ENCODE measurements at places on chromosomes 5 and 9.

GRCh38 chr9:120242116-120242811 lies 337.7 kb downstream of the CDK5RAP2 start:
- DNase-seq: no peak

DNA sequence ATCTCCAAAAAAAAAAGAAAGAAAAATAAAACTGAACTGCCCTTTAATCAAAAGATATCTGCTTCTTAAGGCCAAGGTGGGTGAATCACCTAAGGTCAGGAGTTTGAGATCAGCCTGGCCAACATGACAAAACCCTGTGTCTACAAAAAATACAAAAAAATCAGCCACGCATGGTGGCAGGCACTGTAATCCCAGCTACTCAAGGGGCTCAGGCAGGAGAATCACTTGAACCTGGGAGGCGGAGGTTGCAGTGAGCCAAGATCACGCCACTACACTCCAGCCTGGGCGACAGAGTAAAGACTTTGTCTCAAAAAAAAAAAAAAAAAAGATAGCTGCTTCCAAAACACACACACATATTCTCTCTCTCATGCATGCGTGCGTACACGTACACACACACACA lies 17.8 kb downstream of the SCAI start:
- DNase-seq: no peak

DNA sequence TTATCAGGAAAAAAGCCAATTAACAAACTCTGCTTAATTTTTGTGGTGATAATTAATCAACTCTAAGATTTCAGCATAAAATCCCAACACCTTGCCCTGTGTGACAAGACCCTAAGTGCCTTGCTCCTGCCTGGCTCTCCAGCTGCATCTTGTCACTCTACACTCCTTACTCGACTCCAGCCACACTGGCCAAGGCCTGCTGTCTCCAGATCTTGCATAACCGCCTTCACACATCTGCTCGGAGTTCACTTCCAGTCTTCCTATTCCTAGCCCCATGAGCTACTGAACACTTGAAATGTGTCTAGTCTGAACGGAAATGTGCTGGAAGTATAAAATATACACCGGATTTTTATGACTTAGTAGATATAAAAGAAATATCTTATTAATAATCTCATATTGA lies 259.6 kb downstream of the EPB41L4A start:
- no peak for DNase-seq

GRCh38 chr5:108141676-108142075 lies 240.2 kb downstream of the FBXL17 start:
- no peak for DNase-seq

DNA sequence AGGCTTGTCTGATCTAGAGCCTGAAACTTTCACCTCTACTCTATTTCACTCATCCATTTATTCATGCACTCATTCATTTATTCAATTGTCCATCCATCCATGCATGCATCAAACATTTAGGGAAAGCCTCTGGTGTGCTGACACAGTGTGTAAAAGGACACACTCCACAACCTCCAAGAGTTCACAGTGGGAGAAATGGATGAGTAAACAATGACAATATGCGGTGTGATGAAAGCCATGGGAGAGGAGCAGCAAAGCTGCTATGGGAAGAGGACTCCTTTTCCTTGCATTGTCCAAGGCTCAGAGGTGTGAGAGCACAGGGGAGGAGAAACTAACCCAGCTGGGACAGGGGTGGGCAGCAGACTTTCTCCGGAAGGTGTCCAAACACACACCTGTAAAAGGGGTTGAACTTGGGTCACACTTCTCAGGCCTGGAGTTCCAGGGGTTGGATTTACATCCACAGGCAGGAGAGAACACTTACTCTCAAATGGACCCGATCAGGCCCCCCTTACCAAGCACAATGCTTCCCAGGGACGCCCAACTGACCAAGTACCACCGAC lies 21.2 kb upstream of the PFDN1 start:
- no peak for DNase-seq

- DNase-seq: no peak
Observed at GRCh38 chr9:103816146-103816545, 278.0 kb upstream of the SMC2 start.

DNA sequence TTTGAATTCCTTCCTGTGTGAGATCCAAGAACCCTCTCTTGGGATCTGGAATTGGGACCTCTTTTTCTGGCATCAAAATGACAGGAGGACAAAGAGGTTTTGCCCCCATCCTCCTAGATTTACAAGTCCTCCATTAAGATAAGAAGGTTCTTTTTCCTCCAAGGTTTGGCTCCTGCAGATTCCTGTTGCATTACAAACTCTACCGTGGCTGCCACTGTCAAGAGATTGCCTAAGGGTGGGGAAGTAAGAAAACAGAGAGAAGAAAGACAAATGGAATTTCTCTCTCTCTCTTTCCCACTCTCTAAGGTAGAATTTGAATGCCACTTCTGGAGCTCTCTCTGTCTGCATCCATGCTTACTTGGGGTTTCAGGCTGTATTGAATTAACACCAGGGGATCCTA lies 12.0 kb upstream of the SVEP1 start:
- DNase-seq: no peak

GRCh38 chr5:7671381-7671993 lies 179.4 kb downstream of the CFAP90 start:
- DNase-seq: no peak

DNA sequence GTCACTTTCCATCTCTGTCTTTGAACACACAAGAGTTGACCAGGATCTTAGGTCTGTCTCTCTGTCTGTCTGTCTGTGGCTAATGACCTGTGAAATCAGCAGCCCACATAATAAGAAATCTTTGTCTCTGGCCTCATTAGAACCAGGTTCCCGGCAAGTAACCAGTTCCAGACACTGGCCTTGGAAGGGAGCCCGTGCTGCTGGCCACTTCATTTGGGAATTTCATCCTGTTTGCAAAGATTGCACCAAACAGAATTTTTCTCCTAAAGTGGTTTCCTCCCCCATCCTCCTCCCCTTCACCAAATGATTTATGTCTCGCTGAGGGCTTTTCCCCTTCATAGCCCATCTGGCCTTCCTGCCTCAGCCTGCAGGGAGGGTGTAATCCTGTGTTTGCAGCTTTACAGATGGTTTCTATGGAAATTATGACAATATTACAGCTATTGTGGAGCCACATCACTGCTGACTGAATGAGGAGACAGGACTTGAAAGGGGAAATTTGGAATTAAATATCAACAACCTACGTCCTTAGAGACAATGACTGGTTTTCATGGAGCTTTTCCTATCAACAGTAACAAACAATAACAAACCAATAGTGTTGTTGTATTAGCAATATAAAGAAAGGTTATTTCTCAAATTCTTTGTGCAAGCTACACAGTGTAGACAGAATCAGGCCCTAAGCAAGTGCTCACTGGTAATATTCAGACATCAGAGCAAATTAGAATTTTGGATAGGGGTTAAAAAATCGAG lies 25.7 kb downstream of the DPYSL3 start:
- no peak for DNase-seq

DNA sequence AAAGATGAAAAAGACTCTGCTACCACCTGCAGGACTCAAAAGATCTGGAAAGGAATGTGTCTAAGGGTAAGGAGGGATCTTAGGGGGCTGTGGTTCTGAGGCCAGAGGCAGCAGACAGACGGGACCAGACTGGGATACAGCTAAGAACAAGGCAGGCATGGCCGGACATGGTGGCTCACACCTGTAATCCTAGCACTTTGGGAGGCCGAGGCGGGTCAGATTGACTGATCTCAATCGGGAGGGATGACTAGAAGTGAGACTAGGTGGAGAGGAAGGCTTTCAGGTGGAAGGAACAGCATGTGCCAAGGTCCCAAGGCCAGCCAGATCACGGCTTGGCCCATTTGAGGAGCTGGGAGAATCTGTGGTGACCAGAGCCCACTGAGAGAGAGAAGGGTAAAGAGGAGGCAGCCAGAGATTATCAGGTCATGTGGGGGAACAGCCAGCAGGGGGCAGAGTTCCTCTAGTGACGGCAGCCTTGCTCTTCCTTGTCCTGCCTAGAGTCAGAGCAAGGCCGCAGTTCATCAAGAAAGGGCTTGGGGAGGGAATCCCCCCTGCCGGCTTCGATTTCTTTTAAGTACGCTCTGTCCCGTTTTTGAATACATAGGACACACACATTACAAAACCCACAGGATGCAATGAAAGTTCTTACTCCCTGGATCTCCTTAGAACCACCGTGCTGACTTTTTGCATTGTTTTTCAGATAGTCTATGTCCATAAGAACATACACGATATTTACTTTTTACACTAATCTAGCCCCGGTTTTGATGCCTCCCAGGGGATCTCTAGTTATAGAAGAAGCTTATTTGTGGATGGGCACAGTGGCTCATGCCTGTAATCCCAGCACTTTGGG lies 2.6 kb upstream of the OLFML2A start:
- DNase-seq: peak; percentile 84

GRCh38 chr9:134733480-134734232 lies 92.1 kb downstream of the COL5A1 start:
- no peak for DNase-seq

DNA sequence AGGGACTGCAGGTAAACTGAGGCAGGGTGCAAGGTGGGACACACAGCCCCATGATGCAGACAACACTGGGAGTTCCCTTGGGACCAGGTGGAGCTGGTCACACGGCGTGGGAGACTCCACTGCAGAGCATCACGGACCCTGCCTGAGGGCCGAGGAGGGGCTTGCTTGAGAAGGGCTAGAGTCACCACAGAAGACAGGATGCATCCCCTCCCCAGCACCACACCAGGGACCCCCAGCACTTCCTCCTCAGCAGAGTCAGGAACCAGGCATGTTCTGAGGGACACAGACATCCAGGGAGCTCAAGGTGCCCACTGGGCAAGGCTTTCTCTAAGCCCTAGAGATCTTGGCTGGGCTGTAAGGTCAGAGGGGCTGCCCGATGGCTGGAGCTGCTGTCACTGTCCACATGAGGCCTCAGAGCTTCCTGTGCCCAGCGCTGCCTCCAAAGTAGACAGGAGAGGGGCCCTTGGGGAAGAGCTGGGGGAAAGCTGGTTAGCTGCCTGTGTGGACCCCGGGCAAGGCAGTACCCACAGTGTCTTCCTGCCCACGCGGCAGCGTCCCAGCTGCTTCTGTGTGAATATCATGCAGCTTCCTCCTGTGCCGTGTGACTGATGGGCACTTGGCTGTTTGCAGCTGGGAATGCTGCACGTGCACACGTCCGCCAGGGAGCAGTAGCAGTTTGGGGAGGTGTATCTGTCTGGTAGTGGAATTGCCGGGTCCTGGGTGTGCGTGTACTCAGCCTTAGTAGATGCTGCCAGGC lies 176.6 kb downstream of the CACNA1B start:
- DNase-seq: no peak

DNA sequence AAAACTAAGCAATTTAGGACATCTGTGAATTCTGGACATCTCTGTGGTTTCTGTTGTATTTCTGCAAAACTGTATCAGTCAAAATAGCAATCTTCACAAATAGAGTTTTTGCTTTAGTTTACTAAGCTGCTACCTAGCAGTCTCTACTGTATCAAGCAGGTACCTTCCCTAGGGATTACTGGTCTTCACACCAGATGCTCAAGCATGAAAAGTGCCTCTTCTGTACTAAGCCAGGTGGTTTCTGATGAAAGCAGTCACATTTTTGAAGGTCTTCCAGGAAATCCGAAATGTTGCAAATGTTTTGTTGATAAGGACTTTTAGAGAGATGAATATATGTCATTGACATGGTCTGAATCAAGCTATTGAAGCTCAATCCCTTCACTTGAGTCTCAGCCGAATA lies 540.0 kb downstream of the KCTD16 start:
- DNase-seq: no peak

DNA sequence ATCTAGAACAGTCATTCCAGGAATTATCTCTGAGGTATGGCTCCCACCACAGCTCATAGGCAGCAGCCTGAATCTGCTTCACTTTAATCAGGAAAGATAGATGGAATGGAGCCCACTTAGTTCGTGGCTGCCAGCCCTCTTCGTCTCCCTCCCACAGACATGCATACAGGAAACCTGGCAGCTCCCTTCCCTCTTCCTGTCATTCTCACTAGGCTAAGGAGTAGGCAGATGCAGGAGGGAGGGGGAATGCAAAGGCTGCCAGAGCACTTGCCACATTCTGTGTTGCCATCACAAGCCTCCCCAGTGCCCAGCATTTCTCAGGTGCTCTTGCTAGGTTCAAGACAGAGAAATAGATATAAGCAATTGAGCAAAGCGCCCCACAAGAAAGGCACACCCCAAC lies 378.9 kb downstream of the ELAVL2 start:
- peak; percentile 30 for DNase-seq

DNA sequence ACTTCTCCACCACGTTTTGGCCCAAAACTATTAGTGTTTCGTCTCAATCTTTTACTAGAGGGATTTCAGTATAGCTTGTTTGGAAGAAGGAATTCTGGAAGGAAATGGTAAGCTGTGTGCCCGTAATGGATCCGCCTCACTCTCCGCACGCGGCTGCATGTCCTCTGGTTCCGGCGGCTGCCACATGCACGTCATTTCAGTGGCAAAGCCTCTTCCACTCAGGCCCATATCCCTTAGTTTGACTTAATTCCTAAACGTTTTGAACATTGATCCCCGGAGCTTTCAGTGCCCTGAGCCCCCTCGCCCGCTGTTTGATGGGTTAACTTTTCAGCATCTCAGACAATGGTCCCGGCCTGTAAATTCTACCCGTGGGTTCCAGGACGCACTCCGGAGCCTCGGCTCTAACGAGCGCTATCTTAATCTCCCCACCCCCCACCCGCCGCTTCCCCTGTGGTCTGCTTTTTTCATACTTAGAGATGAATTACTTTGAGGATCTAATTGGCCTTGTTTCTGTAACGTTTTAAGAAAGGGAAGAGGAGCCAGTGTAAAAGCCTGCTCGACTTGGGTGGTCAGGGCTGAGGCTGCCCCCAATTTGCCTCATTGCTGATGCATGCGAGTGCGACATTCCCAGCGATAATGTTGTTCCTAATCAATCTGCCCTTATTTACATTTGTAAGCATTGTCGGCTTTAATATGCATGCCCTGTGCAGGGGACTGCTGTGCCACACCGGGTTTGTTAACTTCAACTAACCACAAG lies 4.6 kb downstream of the PTCH1 start:
- DNase-seq: no peak

- DNase-seq: no peak
Observed at GRCh38 chr5:56303511-56303910, 70.4 kb upstream of the ANKRD55 start.

DNA sequence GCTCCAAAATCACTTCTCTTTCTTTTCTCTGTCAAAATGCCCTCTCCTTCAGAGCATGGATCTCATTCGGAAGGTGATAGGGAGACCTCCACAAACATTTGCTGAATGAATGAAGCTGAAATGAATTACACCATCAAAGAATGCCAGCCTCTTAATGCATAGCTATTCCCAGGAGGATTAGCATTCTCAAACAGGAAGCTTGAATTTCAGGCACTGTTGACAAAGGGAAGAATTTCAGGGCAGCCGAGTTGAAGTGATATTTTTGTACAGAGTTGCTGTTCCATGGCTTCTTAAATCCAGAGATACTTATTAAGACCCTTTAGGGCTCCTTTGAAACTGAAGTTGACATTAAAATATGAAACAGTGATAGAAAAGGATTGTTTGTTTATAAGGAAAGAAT lies 18.8 kb downstream of the HBEGF start:
- no peak for DNase-seq
